ENCODE measurements at places on chromosomes 3 and 15. TPM values are rescaled to one million over a fixed set of nuclear protein-coding genes. Genes with fewer than 3 reads are reported as not detected.

The AGBL1 gene
- total RNA-seq, result not detected

The GOLGA6B gene
- total RNA-seq, result not detected

The PPP1R14D gene
- not detected for total RNA-seq

The BCHE gene
- 0.57 TPM for total RNA-seq

The NANOGP8 gene
- total RNA-seq, result not detected

The AMT gene
- 0.29 TPM for total RNA-seq

The PARP15 gene
- 0.22 TPM for total RNA-seq

The NRROS gene
- total RNA-seq, result 2.0 TPM

The ANKRD34C gene
- not detected for total RNA-seq

The TEX55 gene
- not detected for total RNA-seq

The RBPMS2 gene
- 0.22 TPM for total RNA-seq

The RBP2 gene
- total RNA-seq, result not detected

The PP2D1 gene
- total RNA-seq, result not detected

The SMCO1 gene
- total RNA-seq, result not detected

The CEP152 gene
- 5.0 TPM for total RNA-seq
